ENCODE measurements at places on chromosomes 7 and 10. TPM values are rescaled to one million over a fixed set of nuclear protein-coding genes. Genes with fewer than 3 reads are reported as not detected.

Gene FAM237B
- 0.04 TPM for total RNA-seq

Gene C7orf33
- total RNA-seq: not detected

Gene ADAM22
- 0.26 TPM for total RNA-seq

Gene C10orf90
- 3.8 TPM for total RNA-seq

Gene SFRP5
- 3.3 TPM for total RNA-seq

Gene NXPH1
- not detected for total RNA-seq

Gene AMPH
- 0.12 TPM for total RNA-seq

Gene TMEM184A
- total RNA-seq: 8.8 TPM

Gene HGF
- not detected for total RNA-seq

Gene VAX1
- total RNA-seq: 1.5 TPM

Gene LRRC18
- total RNA-seq: not detected

Gene CYP17A1
- total RNA-seq: 0.09 TPM

Gene CYP26C1
- not detected for total RNA-seq

Gene CRPPA
- 0.64 TPM for total RNA-seq

Gene FAM180A
- 0.05 TPM for total RNA-seq

Gene AOAH
- 0.11 TPM for total RNA-seq

Gene SEMA3C
- total RNA-seq: 53.5 TPM

Gene PNLIPRP1
- not detected for total RNA-seq

Gene GUSB
- total RNA-seq: 29.0 TPM

Gene SFXN4
- total RNA-seq: 41.2 TPM

Gene LGI1
- not detected for total RNA-seq

Gene LAMB4
- 0.19 TPM for total RNA-seq

Gene GIMAP1
- total RNA-seq: not detected

Gene MRLN
- not detected for total RNA-seq

Gene NUP205
- 53.0 TPM for total RNA-seq

Gene DUSP5
- 126 TPM for total RNA-seq

Gene CFAP43
- 0.61 TPM for total RNA-seq

Gene PRSS2
- not detected for total RNA-seq

Gene TSPAN12
- total RNA-seq: 0.38 TPM

Gene ADD3
- 3.8 TPM for total RNA-seq

Gene ARMC3
- total RNA-seq: 0.74 TPM

Gene PNLIPRP3
- total RNA-seq: 0.04 TPM

Gene TRIM74
- 0.39 TPM for total RNA-seq
